Breast epithelium (tissue), 4 donors: ENCODE measurements at places on chromosomes 6 and 20. TPM values are rescaled to one million over a fixed set of nuclear protein-coding genes. Genes with fewer than 3 reads are reported as not detected.

Gene HSPA1L
- total RNA-seq: 1.9 TPM

Gene PMEPA1
- 9.2 TPM for total RNA-seq

Gene GLP1R
- total RNA-seq: 0.73 TPM

Gene UFL1
- 29.9 TPM for total RNA-seq

GRCh38 chr20:4056880-4057279 lies 41.5 kb upstream of the RNF24 start:
- no peak for DNase-seq
- no peaks in the 10 kb centered on the region for H3K36me3 ChIP-seq
- no peak overlapping the region for H3K4me3 ChIP-seq
- no peak overlapping the region for H3K27ac ChIP-seq
- H3K27me3 ChIP-seq: no peaks in the 10 kb centered on the region
- H3K4me1 ChIP-seq: peaks cover 10% of the 10 kb centered on the region

DNA sequence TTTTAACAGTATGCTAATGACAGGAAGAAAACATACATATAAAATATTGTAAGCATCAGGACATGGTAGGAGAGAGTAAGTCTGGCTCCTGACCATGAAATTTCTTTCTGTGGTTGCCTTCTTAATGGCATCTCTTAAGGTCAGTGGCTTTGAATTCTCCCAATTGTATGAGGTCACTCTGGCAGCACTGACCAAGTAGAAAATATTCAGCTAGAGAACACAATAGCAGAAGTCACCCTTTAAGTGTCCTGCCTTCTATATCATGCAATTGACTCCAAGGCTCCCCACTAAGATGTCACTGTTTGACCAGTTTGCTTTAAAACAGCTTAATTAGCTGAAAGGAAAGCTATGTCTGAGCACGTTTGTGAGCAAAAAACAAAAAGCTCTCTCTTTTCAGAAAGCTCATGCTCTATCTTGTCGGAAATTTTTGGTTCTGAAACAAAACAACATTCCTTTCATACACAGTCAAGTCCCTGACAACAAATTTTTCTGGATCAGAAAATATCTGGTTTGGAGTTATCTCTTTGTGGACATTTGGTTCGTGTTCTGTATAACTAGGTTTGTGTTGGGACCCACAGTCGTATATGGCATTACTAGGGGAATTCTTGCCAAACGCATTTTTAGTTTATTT lies 120.9 kb upstream of the IFNGR1 start:
- H3K4me3 ChIP-seq: no peak overlapping the region
- no peak for DNase-seq
- H3K36me3 ChIP-seq: no peaks in the 10 kb centered on the region
- no peaks in the 10 kb centered on the region for H3K27me3 ChIP-seq

DNA sequence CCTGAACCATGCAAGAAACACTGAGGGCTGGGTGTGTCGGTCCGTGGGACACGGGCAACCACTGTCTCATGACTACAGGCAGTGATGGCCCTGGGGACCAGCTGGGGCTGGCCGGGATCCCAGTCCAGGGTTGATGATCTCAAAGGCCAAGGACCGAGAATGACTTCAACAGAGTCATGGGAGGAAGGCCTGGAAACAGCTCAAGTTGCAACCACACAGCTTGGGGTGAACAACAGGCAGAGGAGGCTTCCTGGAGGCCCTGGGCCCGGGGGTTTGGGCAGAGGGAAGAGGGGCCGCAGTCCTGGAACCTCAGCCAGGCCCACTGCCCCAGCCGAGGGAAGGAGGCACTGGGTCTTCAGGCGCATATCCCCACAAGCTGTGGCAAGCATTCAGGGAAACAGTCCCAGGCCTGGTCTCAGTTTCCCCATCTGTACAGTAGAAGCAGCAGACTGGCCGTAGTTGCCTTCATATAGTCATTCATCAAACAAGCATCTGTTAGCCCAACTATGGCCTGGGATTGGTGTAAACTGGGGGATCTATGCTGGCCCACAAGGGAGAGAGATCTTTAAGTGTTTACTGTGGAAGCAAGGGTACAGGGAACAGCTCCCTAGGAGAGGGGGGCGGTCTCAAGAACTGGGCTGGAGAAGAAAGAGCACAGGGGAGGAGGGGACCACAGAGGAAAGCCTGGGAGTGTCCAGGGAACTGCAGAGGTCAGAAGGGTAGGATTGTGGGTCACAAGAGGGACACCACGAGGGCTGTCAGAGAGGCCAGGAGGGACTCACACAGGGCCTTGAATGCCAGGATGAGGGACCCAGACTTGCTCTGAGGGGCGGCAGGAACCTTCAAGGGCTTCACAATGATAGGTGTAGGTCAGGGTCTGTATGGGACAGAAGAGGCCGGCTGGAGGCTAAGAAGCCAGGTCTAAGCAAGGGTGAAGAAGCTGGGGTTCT lies 2.1 kb downstream of the MYL9 start:
- H3K4me1 ChIP-seq: no peaks in the 10 kb centered on the region
- H3K4me3 ChIP-seq: peak overlapping the region; percentile 85
- no peaks in the 10 kb centered on the region for H3K27me3 ChIP-seq

GRCh38 chr6:26431258-26432172 lies 8.8 kb upstream of the BTN3A3 start:
- no peak overlapping the region for H3K4me3 ChIP-seq
- no peak for DNase-seq
- H3K4me1 ChIP-seq: no peaks in the 10 kb centered on the region
- no peaks in the 10 kb centered on the region for H3K36me3 ChIP-seq
- H3K27me3 ChIP-seq: no peaks in the 10 kb centered on the region

- no peak overlapping the region for H3K4me3 ChIP-seq
- no peak for DNase-seq
- no peaks in the 10 kb centered on the region for H3K36me3 ChIP-seq
- no peak overlapping the region for H3K27ac ChIP-seq
- no peaks in the 10 kb centered on the region for H3K4me1 ChIP-seq
Measured at GRCh38 chr6:52611833-52612232, 35.0 kb upstream of the TRAM2 start.

DNA sequence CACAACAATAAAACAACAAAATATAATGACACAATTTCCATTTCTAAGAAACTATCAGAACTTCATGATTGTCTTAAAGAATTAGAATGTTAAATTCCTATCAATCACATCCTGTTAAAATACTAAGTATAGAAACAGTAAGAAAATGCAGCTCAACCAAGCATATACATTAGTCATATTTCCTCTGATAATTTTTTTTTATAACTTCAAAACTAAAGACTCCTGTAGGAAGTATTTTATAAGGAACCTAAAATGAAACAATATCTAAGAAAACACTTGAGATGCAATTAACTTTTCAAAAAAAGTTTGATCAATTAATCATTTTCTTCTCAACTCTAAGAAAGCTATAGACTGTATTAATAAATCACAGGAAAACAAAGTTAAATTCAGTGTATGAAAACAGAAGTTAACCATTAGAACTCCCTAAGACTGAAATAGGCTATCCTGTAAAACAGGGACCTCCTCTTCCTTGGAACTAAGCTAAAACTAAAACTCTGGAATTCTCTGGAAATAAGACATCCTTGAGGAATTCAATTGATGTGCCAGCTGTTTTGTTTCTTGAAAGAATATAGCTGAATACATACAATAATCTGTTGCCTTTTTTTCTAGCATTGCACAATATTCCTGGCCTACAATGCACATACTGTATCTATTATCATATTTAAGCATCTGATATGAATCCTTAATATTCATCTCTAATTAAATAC lies 19.8 kb downstream of the FKBP5 start:
- no peaks in the 10 kb centered on the region for H3K27me3 ChIP-seq
- H3K36me3 ChIP-seq: no peaks in the 10 kb centered on the region
- H3K4me1 ChIP-seq: no peaks in the 10 kb centered on the region
- H3K27ac ChIP-seq: no peak overlapping the region

GRCh38 chr6:100202417-100203194 lies 208.6 kb upstream of the MCHR2 start:
- no peaks in the 10 kb centered on the region for H3K27me3 ChIP-seq
- no peak overlapping the region for H3K4me3 ChIP-seq
- H3K27ac ChIP-seq: peak overlapping the region; percentile 55
- no peak for DNase-seq
- no peaks in the 10 kb centered on the region for H3K4me1 ChIP-seq
- H3K36me3 ChIP-seq: no peaks in the 10 kb centered on the region

DNA sequence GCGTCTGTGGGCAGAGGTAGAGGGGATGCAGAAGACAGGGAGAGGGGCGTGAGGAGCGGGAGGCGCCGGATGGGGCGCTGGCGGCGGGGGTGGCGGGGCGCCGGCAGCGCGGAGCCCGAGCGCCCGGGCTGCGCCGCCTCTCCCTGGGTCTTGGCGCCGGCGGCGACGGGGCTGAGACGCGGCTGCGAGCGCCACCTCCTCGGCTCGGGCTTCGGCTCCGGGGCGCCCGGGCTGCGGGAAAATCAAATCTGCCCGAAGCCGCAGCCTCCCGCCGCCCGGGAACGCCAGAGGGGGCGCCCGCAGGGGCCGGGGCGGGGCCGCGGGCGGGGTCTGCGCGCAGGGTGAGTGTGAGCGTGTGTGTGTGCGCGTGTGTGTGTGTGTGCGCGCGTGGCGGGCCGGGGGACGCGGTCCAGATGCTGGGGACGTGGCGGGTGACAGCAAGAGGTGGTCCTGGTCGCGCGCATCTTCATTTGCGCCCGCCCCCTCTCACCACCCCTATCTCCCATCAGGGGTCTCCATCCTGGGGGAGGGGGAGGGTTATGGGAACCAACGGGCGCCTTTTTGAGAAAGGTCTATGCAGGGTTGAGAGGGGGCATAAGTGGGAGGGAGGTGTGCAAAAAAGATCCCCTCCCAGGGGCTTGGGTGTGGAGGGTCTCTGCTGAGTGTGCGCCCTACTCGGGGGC lies 646 bp upstream of the CPNE5 start:
- H3K4me1 ChIP-seq: peaks cover 5% of the 10 kb centered on the region
- H3K27ac ChIP-seq: no peak overlapping the region
- H3K27me3 ChIP-seq: no peaks in the 10 kb centered on the region
- H3K36me3 ChIP-seq: no peaks in the 10 kb centered on the region

DNA sequence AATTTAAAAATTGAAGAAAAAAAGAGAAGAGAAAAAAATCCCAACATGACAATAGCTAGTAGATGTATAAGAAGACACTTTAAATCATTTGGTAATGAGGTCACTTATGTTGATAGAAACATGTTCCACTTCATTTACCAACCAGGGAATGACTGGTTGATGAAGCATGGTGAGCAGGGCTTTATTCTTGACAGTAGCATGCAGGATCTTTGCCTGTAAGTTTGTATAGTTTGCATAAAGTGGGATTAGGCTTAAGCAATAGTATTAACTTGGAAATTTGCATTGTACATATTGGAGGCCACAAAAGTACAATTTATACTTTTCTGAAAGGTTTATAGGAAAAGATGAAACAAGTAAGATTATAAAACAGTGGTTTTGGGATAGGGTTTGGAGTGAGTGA lies 67.0 kb downstream of the NOX3 start:
- no peaks in the 10 kb centered on the region for H3K4me1 ChIP-seq
- H3K36me3 ChIP-seq: no peaks in the 10 kb centered on the region
- no peaks in the 10 kb centered on the region for H3K27me3 ChIP-seq
- no peak overlapping the region for H3K4me3 ChIP-seq
- DNase-seq: no peak

DNA sequence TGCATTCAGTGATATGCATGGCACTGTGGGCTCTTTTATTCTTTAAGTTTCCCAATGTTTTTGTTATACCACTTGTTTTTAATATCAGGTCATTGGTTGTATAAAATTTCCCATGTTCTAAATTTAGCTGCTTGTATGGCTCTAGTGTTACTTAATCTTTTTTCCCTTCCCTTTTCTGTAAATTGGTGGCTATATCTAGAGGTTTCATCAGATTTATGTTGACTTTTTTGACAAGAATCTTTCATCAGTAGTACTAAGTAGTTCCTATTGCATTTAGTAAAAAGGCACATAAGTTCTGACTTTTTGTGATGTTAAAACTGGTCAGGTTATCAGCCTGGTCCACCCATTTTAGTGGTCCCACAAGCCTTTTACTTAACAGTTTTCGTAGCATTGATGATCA lies 51.1 kb downstream of the MMS22L start:
- DNase-seq: no peak
- H3K27me3 ChIP-seq: no peaks in the 10 kb centered on the region
- no peak overlapping the region for H3K27ac ChIP-seq
- no peaks in the 10 kb centered on the region for H3K36me3 ChIP-seq
- no peaks in the 10 kb centered on the region for H3K4me1 ChIP-seq

DNA sequence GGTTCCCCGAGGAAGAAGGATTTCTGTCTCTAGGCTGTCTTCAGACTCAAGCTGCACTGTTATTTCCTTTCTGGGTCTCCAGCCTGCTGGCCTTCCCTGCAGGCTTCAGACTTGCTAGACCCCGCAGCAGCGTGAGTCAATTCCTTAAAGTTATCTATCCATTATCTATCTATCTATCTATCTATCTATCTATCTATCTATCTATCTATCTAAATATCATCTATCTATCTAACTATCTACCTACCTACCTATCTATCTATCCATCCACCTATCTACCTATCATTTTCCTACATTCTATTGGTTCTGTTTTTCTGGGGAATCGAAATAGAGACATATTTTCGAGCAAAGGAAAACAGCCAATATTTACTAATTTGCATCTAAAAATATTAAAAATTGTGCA lies 48.7 kb upstream of the BMP6 start:
- no peak for DNase-seq
- no peaks in the 10 kb centered on the region for H3K36me3 ChIP-seq
- no peaks in the 10 kb centered on the region for H3K4me1 ChIP-seq
- no peak overlapping the region for H3K4me3 ChIP-seq
- H3K27ac ChIP-seq: no peak overlapping the region
- no peaks in the 10 kb centered on the region for H3K27me3 ChIP-seq

DNA sequence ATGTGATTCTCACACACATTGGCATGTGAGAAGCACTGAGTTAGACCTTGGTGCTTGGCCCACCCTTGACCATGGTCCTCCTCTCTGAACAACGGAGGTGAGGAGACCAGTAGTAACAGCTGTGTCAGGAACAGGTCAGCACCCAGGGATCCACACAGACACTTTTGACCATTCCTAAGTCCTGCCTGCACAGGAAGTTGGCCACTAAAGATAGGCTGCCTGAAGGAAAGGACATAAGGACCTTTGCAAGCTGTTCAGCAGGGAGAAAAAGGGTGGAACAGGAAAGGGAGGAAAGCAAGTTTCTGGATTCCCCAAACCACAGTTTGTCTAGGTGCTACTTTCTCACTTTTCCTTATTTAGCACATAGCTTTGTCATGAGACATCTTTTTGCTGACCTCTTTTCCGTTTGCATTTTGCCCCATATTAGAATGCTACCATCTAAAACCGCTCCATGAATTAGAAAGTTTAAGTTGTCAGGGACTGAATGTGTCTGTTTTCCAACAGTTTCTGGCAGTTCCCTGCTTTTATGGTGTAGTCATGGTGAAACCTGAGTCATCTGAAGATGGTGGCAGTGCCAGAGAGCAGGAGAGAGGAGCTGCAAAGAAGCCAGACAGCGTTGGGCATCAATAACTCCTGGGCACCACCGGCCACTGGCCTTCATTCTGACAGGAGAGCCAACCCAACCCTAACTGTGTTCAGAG lies 1.1 kb upstream of the CD109 start:
- H3K27ac ChIP-seq: no peak overlapping the region
- H3K36me3 ChIP-seq: no peaks in the 10 kb centered on the region
- H3K27me3 ChIP-seq: no peaks in the 10 kb centered on the region
- H3K4me1 ChIP-seq: no peaks in the 10 kb centered on the region
- H3K4me3 ChIP-seq: peak overlapping the region; percentile 65

DNA sequence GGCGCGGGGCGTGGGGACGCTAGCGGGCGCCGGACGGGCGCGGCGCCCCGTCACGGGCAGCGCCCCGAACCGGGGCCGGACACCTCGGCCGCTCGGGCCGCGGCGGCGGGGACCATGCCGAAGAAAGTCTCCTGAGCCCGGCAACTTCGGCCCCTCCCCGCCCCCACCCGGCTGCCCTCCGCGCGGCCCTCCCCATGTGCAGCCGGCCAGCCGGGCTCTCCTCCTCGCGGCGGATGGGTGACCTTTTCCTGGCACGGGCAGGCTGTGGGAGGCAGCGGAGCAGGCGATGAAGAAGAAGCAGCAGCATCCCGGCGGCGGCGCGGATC lies 278 bp downstream of the UST start:
- H3K27ac ChIP-seq: peak overlapping the region; percentile 74
- H3K4me1 ChIP-seq: no peaks in the 10 kb centered on the region
- H3K36me3 ChIP-seq: no peaks in the 10 kb centered on the region
- peak overlapping the region; percentile 72 for H3K4me3 ChIP-seq
- no peaks in the 10 kb centered on the region for H3K27me3 ChIP-seq
- DNase-seq: peak; percentile 59
